ENCODE measurements at places on chromosomes 5 and 9.

- no peak for DNase-seq
Measured at GRCh38 chr9:69759021-69759420, 790 bp downstream of the PTAR1 start.

DNA sequence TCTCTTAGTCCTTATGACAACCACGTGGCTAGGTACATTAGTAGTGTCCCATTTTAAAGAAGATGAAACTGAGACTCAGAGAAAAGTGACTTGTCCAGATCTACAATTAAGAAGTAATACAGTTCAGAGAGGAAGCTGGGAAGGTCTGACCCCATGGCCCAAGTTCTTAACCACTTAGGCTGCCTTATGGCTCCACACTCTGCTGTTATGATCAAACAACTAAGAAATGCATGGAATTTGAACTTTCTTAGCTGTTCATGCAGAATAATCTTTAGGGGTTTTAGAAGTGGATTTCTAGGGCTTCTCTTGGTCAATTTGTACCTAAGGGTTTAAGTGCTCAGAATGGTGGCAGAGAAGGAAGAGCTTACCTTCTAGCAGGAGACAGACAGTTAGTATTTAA lies 128.0 kb upstream of the MSX2 start:
- DNase-seq = no peak

GRCh38 chr9:88233091-88233490 lies 94.8 kb upstream of the SPATA31C2 start:
- no peak for DNase-seq

- no peak for DNase-seq
Measured at GRCh38 chr5:126506079-126506478, 82.9 kb downstream of the GRAMD2B start.

DNA sequence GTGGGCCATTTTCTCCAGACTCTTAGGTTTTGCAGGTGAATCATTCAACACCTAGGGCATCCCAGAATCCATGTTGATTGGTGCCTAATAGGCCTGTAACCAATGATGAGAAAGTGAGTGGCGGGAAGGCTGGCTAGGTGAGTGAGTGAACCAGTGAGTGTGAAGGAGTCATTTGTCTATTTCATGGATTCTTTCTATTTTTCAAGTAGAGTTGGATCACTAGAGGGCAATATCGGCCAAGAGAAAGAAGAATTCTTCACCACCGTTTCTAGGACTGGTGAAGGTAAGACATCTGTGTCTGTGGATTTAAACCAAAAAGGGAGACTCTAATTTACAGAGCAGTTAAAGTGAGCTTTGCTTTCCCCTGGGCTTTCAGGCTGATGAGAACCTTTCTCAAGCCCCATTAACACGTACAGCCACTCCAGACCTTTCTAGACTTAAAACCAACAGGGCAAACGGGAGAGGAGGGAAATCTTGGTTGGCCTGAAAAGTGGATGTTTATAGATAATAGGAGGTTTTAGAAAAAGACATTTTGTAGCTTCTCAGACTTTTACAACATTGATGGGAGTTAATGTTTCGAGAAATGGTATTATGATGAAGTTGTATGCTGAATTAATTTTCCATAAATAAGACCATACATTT lies 114.3 kb upstream of the IL12B start:
- DNase-seq = peak; percentile 3
